Thoracic aorta (tissue), 2 donors: ENCODE measurements at places on chromosomes 11 and 22. TPM values are rescaled to one million over a fixed set of nuclear protein-coding genes. Genes with fewer than 3 reads are reported as not detected.

The AGBL2 gene
- 0.95 TPM for total RNA-seq

GRCh38 chr11:78438298-78438975 lies 20.8 kb upstream of the GAB2 start:
- DNase-seq = no peak

The SSRP1 gene
- 42.0 TPM for total RNA-seq

GRCh38 chr11:126543691-126544090 lies 188.2 kb downstream of the ST3GAL4 start:
- DNase-seq = no peak

The PITPNM1 gene
- 27.1 TPM for total RNA-seq

The PARVA gene
- 99.7 TPM for total RNA-seq

The FGF3 gene
- not detected for total RNA-seq

The PKP3 gene
- 5.9 TPM for total RNA-seq

The HEPACAM gene
- 1.2 TPM for total RNA-seq

DNA sequence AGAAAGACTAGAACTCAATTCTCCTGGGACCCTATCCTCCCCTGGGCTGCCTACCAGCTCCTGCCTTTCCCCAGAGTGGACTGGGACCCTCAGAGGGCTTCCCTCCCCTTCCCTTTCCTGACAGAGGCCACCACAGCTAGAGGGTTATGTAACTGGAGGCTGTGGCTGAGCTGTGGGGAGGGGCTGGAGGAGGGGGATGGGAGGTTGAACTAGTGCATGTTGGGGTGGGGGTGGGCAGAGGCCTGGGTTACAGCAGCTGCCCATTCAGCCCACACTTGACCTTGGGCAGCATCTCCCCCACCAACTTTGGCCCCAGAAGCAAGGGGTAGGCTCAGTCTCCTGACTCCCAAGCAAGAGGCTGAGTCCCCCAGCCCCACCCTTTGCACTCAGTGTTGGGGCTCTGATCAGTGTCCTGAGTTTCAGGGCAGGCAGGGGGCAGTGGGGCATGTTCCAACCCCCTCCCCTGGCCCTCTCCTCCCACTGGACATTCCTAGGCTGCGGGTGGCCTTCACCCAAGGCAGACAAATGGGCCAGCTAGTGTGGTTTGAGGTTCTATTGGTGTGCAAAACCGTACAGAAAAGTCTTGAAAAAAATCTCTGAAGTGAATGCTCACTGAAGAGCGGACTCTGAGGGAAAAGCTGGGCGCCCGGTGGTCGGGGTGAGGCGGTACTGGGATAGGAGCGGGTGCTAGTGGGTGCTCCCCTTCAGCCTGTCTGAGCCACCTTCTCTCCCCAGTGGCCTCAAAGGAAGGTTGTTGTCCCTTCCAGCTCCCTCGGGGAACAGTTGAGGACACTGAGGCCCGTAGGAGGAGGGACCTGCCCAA lies 3.8 kb downstream of the KCNC1 start:
- no peak for DNase-seq

DNA sequence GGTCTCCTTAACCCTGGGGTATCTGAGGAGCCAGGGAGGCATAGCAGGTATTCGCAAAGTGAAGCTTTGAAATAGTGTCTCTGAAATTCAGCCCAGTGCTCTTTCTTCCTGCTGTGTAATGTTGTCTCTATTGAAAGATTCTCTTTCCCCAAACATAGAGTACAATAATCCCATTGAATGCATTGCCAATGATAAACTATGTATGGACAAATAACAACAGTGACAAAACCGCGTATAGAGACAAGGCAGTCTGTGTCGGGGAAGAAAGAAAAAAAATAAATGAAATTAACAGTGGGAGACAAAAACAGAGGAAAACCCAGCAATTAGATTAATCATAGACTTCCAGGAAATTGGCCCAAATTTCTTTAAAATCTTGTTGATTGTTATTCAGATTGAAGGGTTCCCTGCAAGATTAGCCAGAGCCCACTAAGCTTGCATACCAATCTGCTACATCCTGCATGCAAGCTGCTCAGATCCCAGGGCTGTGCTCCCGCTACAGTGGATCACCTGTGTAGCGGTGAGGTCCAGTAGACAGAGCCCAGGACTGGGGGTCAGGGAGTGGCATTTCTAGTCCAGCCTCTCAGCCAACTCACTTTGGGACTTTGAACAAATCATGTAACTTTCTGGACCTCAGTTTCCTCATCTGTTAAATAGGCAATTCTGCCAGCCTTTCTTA lies 492.8 kb downstream of the INSC start:
- DNase-seq = no peak

The ELMOD1 gene
- total RNA-seq = 3.2 TPM

DNA sequence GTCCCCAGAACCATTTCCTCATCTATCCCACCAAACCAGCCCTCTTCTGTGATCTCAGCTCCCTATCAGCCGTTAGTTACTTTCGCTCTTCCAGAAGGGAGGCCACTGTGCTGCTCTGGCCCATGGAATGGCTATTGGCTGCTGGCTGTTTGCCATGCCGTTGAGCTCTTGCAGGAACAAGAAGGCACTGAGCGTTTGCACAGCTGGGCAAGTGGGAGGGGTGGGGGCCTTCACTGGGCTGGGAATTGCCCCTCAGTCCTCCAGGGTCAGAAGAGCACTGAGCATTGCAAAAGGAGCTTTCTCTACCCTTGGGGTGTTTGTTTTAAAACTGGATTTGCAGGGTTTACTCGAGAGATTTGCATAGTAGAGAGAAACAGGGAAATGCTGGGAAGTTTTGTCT lies 129.0 kb upstream of the PARVA start:
- no peak for DNase-seq

- DNase-seq = no peak
Measured at GRCh38 chr11:57545883-57546282, 8.5 kb downstream of the SMTNL1 start.

DNA sequence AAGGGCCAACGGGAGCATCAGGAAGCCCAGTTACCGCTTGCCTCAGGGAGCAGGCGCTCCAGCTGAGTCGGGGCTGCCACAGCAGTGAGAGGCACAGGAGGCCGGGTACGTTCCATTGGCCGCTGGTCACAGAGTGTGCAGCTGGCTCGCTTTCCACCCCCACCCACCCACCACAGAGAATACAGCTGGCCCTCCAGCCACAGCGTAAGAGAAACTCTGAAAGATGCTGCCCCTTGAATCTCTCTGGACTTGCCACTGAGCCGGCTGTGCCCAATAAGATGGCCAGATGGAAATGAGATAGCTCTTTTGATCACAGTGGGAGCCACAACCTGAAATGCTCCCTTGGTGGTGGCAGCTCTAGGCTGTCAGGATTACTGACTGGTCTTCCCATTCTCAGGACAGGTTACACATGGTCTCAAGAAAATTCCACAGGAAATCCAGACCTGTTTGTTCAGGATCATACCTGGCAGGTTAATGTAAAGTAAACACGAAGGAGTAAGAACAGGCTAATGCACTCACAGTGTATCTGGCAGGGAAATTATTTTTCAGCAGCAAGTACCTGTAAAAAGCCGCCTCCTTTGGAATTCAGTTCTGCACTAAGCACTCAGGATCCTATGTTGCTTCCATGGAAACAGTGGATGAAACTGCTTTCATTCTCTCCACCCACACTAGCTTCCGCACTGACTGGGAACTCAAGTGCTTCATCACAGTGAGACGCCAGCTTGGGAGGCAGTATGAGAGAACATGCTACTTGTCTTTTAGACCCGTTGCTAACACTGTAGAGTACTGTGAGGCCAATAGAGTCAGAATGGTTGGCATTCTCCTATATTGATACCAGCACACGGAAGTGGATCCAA lies 16.5 kb downstream of the SIAE start:
- DNase-seq = no peak

DNA sequence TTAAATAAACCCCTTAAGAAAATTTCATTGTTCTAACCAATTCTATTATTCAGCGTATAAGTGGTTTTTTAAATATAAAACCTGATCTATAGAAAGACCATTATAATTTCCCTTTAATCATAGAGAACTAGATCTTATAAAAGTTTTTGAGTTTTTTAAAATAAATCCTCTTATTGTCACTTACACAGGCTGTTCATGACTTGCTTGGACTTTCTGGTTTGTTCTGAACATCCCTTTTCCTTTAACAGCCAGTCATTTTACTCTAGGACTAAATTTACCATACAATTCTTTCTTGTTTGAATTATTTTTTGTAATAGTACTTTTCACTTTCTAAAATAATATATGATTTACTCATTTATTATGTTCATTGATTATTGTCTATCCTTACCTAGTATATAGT lies 4.7 kb downstream of the NXPE2 start:
- DNase-seq = no peak

- peak; percentile 25 for DNase-seq
Measured at GRCh38 chr11:3840004-3840869, 522 bp downstream of the RHOG start.

DNA sequence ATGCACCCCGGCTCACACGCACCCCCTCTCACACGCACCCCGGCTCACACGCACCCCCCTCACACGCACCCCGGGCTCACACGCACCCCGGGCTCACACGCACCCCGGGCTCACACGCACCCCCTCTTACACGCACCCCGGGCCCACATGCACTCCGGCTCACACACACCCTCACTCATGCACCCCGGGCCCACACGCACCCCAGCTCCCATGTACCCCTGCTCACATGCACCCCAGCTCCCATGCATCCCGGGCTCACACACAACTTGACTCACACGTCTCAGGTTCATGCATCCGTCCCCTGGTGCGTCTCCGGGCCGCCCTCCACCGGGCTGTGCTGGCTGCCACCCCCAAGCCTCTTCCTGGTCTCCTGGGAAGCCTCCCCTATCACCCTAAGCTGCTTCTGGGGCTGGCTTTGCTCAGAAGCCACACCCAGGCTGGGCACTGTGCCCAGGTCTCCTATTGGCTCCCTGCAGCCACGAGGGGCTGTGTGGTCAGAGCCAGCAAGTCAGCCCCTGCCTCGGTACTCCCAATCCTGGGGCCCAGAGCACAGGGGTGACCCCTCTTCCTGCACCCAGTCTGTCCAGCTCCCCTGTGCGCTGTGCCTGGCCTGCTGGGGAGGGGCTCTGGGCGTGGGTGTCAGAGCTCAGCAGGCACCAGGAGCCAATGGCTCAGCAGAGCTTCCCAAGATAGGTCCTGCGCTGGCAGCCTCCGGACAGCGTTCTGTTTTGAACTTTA lies 16.9 kb downstream of the TSPAN4 start:
- no peak for DNase-seq
